NCI-H1694 (cell line): ENCODE measurements at places on chromosomes 1 and 21.
A peak's percentile ranks its signal among the peaks of the same experiment; 100 is the strongest.

DNA sequence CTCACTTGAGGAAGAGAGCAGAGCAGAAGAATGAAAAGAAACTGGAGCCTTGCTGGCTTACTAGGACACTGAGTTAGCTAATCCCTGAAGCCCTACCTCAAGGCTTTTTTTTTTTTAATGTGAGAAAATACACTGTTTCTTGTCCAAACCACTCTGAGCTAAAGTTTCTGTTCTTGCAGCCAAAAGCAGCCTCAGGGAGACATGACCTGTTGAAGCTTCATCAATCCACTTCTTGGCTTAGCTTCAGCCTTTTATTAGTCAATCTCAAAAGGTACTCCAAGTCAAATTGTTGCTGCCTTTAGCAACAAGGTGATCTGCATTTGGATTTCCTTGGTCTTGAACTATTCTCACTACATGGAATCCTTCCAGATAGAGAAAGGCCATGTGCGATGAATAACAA, 33.7 kb downstream of the CCDC185 start:
- no peak for DNase-seq

DNA sequence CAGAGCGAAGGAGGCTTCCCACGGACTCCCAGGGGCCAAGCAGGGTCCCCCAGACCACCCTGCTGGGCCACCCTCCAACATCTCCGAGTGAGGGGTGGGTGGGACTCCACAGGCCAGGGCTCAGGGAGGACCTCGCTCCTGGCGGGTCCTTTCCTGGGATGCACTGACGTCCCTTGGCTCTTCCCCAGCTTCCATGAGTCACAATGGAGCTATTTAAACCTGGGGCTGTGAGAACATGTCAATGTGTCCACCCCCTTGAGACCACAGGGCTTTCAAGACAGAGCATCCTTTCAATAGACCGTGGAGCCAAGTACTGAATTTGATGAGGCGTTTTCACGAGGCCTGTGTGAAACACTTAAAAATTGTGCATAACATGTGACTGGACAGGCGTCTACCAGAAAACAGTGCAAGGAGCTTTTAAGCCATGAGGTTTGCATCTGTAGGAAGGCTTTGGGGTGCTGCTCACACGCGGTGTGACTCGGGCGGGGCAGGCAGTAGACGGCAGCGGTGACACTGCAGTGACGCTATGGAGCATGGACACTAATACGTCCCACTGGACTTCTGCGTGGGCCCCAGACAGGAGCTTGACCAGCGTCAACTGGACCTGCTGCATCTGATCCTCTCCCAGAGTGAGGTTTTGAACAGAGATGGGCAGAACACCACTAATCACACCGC, 24.1 kb upstream of the NPHP4 start:
- no peak for DNase-seq

- no peak for DNase-seq
These were observed 47.7 kb upstream of the USP24 start for GRCh38 chr1:55262822-55263221.

- DNase-seq = no peak
These were observed 5.9 kb downstream of the FCGR2A start for GRCh38 chr1:161511018-161511755.

GRCh38 chr1:186187601-186188000, 187.5 kb downstream of the TPR start:
- DNase-seq = no peak

DNA sequence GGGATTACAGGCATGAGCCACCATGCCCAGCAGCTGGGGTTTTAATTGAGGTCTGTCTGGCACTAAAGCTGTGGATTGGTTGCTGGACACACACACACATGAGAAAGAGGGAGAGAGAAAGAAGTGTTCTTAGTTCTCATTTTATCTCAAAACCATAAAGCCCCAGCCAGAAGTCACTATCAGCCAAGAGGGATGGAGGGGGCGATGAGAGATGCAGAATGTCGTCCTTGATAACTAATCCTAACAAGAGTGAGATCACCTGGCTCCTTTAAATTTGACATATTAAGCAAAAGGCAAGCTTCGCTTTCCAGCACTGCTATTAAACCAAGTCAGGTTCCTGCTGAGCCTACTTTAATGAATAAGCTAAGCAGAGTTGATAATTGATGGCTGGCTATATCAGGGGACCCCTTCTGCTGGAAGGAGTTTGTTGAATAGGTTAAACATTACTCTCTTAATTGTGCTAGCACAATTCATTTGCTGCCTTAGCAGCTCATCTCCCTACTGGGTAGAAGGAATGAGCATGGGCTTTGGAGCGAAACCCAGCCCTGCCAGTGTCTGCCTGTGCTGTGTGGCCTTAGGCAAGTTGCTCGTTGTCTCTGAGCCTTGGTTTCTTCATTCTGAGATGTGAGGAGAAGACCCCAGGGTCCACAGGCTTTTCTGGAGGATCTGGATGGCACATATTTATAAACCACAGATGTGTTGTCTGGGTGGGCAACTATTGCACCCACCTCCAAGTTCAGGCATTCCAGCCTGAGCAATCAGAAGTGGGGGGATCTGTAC, 50.8 kb downstream of the ALPL start:
- no peak for DNase-seq

DNA sequence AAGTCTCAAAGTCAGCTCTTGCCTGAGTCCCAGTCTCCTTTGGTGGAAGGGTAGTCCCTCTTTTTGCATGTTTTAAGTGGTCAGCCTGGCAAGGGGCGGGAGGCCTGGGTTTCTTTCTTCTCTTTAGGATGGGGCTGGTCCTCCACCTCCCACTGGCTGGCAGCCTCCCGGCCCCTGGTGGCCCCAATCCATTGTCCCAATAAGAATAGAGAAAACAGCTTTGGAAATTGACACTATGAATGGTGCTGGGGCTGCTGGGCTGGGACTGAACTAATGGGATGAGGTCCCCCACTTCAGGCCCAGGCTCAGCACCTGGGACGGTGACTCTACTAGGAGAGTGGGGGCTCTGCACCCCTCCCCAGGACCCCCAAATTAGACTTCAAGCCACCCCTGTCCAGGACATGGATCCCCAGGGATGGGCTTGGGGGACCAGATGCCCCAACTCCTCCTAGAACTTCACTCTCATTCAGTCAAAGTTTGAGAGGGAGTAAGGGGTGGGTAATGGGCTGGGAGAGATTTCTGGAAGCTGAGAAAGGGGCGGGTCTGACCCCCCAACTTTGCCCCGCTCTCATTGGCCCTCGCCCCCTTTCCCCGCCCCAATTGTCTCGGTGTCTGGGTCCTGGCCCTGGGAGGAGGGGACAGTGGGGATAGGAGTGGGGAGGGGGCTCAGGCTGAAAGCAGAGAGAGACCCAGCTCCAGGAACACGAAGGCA, 18.2 kb downstream of the SLC27A3 start:
- DNase-seq = no peak

GRCh38 chr1:24277420-24278169, 41.6 kb upstream of the GRHL3 start:
- DNase-seq = peak; percentile 30

GRCh38 chr21:16863362-16863905, 649.4 kb upstream of the CXADR start:
- no peak for DNase-seq

DNA sequence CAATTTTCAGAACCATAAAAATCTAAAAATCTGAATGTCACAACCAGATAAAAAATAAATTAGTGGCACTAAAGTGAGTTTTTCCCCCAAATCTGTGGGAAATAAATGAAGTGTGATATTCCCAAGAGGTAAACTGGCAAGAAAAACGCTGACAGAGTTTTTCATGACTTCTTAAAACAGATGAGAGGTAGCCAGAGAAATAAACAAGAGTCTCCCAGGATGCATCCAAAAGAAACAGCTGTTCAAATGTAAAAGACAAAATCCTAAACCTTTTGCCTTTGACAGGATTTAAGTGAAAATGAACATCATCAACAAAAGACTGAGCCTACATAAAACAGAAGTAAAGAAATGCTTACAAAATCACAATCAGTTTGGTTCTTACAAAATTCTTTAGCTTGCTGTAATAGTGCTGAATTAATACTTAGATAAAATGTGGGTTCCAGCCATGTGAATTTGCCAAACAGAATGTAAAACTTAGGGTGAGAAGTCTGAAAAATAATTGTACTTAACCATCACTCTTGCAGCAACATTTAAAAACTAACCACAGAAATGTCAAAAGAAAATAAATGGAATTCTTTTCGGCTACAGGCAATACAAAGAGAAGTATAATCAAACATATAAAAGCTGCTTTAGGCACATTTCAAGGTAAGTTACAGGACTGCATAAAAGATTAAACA, 133.6 kb downstream of the EIF4G3 start:
- no peak for DNase-seq

GRCh38 chr1:85374160-85374559, 90.8 kb downstream of the DDAH1 start:
- no peak for DNase-seq

DNA sequence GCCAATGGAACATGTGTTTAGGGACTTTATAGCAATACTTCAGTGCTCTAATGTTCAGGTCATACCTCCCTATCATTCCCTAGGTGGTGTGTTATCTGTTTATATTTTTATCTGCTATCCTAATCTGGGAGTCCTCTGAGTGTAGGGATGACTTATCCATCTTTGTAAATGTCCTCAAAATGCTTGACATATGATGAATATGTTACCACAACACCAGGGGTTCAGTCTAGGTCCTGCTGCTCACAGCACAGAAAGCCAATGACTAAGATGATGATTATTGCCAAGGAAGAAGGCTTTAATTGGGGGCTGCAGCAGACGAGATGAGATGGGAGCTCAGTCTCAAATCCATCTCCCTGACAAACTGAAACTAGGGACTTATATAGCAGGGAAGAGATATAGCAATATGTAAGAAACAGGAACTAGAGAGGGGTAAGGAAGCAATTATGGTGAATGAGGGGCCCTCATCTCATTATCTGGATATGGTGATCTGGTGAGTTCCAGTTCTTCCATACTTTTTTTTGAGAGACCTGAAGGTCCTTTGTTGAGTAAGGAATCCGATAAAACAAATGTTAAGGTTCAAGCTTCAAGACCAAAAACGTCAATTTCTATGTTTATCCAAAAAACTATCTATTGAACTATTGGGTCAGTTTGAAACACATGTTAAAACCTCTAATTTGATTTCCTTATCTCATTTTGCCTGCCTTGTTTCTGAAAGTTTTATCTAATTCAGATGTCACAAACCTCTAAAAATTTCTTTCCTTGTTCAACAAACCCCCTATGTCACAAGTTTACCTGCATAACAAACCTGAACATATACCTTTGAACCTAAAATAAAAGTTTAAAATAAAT, 256.7 kb upstream of the CACYBP start:
- DNase-seq = no peak

DNA sequence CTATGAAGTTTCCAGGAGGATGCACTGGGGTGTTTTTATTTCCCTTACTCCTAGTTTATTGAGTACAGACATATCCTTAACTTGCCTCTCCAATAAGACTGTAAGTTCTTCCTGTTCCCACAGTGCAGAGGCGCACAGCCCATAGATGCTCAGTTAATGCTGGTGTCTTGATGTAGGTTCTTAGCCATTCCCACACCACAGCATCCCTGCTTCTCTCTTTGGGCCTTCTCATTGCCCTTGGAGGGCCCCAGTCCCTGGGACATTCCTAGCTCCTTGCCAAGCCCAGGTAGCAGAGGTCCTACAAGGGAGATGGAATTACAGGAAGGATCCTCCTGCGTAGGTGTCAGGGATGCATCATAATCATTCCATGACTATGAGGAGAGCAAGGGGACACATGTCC, 61.6 kb upstream of the HMGB4 start:
- DNase-seq = no peak

GRCh38 chr1:53182111-53182593, 14.5 kb upstream of the CPT2 start:
- DNase-seq = peak; percentile 84

DNA sequence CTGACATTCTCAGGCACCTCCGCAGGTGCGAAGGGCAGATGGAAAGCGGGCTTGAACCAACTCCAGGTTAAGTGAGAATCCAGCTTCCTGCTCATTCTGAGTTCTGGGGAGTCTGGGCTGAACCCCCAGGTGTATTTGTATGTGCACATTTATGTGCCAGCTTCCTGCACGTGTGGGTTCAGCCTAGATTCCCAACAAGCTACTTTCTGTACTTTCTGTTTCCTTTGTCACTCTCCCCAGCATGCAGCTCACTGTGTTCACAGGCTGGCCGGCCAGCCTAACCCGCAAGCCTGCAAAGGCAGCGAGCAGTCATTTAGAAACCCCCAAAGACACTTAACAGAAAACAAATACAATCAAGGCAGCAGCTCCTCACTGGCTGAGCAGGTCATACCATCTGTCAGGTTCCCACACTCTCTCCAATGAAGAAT, 1.3 kb upstream of the IL19 start:
- DNase-seq = no peak

DNA sequence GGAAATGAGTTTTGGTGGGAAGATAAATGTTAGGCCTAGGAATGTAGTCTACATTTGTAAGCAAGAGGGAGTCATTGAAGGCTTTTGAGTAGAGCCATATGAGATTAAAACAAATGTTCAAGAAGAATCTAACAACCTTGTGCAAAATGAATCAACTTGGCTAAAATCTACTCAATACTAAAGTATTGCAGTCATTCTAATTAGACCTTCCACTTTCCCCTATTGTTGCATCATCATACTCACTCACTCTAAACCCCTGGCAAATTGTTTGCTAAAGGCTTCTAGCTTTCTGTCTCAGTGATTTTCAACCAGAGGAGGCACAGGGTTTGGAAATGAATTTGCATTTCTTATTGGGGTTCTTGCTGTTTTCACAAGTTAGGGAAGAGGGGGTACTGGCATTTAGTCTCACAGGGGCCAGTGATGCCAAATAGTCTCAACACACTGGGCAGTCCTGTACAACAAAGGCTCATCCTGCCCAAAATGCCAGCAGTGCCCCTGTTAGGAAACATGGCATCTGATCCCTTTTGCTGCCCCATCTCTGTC, 85.3 kb downstream of the SEC16B start:
- DNase-seq = no peak

DNA sequence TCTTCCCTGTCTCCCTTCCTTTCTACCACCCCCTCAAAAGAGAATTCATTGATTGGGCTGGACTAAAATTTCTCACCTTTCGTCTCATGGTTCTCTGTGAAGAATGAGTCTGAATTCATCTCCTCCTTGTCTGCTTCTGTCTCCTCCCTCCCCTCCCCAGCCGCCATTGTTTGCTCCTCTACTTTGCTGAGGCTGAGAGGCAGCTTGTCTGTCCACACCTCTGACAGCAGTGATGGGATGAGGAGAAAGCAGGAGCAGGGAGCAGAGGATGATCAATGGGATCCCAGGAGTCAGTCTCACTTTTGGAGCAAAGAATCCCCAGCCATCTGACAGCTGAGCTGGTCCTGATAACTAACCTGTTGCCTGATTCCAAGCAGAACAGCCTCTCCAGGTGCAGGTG, 2.5 kb downstream of the ILDR2 start:
- DNase-seq = no peak

GRCh38 chr1:40630488-40631223, 34.8 kb downstream of the RIMS3 start:
- DNase-seq = no peak

GRCh38 chr21:34945288-34945687, 103.8 kb downstream of the RUNX1 start:
- no peak for DNase-seq

DNA sequence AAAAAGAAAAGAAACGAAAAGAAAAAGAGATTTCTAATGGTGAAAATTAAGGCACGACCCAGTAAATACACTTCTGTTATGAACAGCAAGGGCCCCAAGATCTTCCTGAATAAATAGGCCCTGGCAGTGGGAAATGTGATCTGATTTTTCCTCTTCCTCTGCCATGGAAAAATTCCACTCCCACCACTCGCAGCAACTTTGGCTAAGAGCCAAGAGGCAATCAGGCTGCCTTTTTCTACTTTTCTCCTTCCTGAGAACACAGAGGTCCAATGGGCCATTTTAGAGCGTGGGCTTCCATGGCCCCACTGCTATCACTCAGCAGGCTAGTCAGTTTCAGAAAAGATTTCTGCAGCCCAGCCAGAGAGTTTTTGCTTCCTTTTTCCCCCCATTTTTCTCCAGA, 33.7 kb upstream of the AK4 start:
- no peak for DNase-seq
